ENCODE measurements at places on chromosomes 16 and 17.

GRCh38 chr17:80663781-80664206 lies 119.2 kb downstream of the RPTOR start:
- DNase-seq: peak; percentile 29

DNA sequence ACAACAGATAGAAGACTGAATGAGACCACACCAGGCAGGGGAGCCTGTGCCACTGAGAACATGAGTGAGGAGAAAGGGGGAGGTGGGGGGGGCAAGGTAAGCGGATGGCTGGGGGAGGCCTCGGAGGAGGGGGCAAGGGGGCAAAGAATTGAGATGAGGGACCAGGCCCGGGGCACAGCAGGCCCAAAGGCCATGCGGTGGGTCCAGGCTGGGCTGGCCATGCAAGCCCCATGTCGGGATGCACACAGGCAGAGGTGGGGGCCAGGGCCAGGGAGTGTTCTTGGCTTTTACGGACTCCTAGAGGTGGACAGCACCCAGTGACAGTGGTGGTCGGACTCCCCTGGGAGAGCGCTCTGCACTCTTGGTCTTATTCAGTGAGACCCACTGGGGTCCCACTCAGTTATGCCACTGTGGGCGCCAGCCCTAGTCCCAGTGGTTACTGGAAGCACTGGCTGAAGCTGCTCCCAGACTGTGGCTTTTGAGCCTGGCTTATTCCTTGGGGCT lies 4.8 kb upstream of the MTHFSD start:
- DNase-seq: no peak

DNA sequence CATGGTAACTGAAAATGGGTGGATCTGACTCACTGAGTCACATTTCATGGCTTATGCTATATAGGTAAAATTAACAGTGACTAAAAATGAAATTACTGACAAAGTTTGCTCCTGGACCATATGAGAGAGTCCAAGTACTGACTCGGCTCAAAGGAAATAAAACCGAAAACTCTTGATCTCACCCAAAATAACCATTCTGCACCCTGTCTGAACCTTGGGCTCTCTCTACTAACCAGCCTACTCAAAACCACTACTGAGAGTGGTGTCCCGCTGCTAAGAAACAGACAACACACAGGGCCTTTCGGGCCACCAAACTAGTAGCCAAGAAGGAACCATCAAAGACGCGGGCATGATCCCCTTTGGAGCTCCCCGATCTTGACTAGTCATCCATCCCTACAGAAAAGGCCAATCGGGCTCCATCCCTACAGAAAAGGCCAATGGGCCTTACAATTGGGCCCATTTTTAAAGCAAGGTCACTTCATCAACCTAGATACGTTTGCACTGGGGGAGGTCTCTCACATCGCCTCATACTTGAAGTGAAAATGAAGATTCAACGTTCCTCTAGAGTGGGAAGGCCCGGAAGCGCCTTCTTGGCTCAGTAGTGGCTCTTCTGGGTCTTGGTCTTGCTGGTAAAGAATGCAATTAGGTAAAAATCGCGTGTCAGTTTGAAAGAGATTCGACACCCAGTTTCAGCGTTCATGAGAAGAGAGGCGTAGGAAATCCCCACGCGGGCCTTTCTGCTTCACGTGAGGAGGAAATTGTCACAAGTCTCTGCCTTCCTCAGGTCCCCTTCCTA lies 720 bp upstream of the ZPBP2 start:
- peak; percentile 53 for DNase-seq

DNA sequence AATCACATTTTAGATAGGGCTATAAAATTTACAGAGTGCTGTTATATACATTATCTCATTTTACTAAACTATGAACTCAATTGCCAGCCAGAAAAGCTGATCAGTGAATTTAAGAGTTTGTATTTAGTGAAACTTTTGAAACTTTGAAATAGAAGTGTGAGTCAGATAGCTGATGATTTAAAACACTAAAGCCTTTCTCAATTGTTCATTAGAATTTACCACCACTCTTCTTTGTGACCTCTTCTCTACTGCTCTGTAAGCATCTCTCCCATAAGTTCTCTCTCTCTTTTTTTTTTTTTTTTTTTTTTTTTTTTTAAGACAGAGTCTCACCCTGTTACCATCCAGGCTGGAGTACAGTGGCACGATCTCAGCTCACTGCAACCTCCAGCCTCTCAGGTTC lies 43.7 kb downstream of the GOSR1 start:
- DNase-seq: no peak

DNA sequence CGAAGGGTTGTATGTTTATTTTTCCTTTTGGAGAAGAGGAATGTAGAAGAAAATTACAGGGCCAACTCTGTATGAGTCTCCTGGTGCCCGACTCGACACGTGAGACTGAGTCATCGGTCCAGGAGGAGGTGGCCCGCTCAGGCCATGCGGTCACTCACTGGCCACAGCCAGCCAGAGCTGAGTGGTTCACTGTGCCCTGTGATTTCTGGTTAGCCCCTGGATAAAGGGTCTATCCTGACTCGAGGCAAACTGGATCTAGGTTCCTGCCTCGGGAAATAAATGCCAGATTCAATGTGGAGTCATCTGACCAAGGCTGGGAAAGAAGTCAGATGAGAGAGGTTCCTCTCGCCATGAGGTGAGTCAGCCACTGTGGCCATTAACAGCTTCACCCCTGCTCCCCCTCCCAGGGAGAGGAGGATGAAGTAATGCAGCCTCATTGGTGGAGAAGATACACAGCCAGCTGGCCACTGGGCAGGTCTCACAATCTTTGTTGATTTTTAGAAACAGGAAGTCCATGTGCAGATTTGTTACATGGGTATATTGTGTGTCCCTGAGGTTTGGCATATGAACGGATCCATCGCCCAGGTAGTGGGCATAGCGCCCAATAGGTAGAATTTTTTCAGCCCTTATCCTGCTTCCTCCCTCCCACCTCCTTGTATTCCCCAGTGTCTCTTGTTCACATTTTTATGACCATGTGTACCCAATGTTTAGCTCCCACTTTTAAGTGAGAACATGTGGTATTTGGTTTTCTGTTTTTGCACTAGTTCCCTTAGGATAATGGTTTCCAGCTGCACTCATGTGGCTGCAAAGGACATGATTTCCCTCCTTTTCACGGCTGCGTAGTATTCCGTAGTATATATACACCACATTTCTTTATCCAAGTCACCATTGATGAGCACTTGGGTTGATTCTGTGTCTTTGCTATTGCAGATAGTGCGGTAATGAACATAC lies 21.7 kb upstream of the USP36 start:
- DNase-seq: no peak

- DNase-seq: peak; percentile 30
Observed at GRCh38 chr17:21573961-21574610, 118.2 kb upstream of the KCNJ18 start.

- no peak for DNase-seq
Observed at GRCh38 chr16:67525176-67525860, 3.3 kb upstream of the RIPOR1 start.

DNA sequence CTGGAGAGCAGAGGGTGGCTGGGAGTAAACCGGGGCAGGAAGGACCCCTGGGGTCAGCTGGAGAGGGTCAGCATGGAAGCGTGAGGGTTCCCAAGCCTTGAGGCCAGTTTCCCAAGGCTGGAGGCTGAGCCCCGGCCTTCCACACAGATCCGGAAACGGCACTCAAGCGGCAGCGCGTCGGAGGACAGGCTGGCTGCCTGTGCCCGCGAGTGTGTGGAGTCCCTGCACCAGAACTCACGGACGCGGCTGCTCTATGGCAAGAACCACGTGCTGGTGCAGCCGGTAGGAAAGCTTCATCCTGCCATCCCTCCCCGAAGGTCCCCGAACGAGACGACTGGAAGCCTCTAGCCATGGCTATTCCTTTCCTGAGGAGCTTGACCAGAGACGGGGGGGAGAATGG lies 26.0 kb downstream of the SGSM2 start:
- DNase-seq: no peak

DNA sequence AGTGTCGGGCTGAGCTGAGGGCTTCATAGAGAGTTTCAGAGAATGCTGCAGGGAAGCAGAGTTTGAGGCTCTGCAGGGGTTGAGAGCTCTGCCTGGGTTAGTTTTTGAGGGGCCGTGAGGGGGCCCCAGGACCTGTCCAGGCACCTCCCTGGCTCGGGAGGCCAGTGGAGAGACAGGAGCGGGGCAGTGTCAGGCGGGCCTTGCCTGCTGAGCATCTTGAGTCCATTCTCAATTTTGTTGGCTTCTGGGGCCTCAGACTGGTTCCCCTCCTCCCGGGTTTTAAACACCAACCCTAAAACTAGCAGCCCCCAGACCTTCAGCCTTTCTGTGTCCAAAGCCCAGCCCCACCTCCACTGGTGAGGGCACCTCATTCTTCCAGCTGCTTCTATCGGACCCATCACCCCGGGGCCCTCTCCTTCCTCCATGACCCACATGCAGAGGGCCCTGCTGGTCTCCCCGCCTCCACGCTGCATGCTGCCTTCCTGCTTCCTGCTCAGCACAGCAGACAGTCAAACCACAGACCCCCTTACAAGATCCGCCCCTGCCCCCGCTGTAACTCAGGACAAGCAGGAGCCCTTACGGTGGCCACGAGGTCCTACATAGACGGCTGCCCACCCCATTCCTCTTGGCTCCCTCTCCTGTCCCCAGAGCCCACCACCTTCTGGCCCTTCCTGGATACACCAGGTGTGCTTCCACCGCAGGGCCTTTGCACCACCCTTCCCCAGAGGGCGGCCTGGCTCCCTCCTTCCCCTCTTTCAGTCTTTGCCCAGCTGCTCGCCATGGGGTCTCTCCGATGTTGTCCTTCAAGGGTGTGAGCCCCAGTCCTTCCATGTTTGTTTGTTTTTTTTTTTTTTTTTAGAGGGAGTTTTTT lies 3.8 kb downstream of the RNF213 start:
- DNase-seq: peak; percentile 49

- no peak for DNase-seq
Observed at GRCh38 chr16:56691885-56692284, 9.6 kb downstream of the MT1X start.

DNA sequence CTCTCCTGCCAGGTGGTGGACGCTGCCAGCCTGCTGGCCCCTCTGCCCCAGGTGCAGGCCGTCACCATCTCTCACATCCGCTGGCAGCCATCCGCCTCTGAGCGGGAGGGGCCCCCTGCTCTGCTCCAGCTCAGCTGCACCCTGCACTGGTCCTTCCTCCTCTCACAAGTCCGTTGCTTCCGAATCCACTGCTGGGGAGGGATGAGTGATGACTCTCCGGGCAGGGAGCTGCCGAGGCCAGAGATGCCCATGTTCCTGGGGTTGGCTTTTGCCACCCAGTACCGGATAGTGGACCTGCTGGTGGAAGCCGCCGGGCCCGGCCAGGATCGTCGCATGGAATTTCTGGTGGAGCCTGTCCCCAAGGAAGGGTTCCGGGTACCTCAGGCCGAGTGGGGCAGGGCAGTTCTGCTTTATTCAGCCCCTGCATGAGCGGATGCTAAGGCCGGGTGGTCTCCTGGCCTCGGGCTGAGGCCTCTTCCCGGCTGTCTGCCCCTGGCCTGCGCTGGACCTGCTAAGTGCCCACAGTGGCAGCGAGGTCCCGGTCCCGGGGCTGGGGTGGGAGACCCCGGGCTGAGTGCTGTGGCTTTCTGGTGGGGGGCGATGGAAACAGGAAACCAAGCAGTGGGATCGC lies 11.4 kb downstream of the ENGASE start:
- no peak for DNase-seq

GRCh38 chr16:85027958-85028684 lies 526 bp downstream of the KIAA0513 start:
- peak; percentile 11 for DNase-seq

- DNase-seq: no peak
Observed at GRCh38 chr16:64412578-64413280, 709.1 kb downstream of the CDH11 start.

DNA sequence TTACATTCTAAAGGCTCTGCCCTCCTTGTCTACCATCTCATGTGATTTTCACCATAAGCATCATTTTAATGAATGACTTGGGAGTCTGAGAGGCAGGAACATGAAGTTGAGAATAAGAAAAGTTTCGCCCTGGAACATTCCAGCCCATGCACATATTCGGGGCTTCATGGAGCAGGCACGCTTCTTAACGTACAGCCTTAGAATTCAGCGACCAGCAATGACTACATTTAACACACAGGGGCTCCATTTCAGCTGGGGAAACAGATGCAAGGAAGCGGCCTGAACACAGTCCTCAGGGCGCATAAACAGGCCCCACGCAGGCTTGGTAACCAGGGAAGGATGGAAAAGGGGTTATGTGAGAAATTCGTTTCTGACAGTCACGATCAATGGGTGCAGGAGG lies 357.4 kb downstream of the SLC39A11 start:
- DNase-seq: no peak

DNA sequence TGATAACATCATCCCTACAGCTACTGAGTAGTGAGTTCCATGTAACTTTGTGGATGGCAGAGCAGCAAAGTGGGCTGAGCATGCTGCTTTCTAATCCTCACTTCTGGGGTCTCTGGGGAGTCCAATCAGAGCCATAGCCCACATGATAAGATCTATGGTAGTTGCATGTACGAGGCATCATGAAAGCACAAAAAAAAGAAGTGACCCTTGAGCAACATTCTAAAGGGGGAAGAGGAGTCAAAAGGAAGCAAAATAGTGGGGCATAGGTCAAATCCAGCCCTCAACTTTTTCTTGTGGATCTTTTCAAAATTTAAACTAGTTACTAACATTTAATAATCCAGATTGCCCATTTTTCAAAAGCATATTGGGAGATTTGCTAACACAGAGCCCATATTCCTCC lies 208.5 kb upstream of the TOX3 start:
- no peak for DNase-seq

DNA sequence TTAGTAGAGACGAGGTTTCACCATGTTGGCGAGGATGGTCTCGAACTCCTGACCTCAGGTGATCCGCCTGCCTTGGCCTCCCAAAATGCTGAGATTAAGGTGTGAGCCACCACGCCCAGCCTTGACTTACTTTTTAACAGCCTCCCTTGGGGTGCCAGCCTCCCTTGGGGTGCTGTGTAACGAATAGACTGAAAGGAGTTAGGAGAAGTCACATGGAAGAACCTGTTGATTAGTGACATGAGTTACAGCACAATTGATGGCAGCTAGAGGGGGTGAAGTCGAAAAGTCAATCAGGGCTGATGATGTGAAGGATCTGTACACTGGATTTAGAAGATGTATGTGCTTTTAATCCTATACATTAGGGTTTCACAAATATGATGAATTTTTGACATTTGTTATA lies 39.4 kb upstream of the CDR2 start:
- DNase-seq: no peak

DNA sequence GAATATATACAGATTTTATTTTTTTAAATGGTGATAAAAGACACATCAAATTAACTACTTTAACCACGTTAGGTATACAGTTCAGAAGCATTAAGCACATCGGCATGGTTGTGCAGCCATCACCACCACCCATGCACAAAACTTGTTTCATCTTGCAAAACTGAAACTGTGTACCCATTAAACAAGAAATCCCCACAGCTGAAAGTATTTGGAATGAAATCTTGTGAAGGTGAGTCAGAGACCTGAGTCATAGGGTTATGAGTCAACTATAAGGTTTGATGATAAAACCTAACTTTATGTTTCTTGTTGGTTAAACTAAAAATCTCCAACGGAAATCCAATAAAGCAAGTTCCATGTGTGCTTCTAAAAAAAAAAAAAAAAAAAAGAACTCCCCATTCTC lies 561.6 kb upstream of the PSMD7 start:
- DNase-seq: no peak

DNA sequence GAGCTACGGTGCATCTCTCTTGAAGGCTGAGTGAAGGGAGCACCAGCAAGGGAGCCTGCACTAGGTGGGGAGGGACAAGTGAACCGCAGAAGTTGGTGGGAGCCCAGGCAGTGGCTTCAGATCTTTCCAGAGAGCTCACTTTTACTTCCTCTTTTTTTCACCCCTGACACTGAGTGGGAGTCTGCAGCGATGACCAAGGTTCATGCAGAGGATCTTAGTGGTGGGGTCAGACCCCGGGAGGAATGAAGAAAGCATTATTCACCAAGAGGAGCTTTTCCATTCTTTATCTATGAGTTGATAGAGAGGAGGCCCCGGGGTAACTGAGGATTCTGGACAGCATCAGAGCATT lies 3.0 kb upstream of the CCL2 start:
- no peak for DNase-seq
